ENCODE measurements at places on chromosomes 2 and 18.

- no peak for DNase-seq
Measured at GRCh38 chr2:231084565-231084964, 27.9 kb downstream of the PSMD1 start.

GRCh38 chr2:120476141-120476540, 130.2 kb downstream of the INHBB start:
- no peak for DNase-seq

- no peak for DNase-seq
Measured at GRCh38 chr2:237715459-237715947, 83.1 kb upstream of the RBM44 start.

DNA sequence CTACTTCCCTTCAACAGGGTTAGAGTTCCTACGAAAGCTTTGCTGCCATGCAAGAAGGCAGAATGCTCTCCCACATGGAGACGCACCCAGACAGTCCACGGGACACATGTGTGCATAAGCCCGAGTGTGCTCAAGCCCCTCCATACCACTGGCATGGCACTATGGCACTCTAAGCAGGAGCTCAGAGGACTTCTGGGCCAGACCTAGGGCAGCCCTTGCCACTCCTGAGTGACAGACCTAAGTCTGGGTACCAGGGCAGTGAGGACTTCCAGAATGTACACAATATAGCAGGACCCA, 11.4 kb upstream of the ARID5A start:
- no peak for DNase-seq

DNA sequence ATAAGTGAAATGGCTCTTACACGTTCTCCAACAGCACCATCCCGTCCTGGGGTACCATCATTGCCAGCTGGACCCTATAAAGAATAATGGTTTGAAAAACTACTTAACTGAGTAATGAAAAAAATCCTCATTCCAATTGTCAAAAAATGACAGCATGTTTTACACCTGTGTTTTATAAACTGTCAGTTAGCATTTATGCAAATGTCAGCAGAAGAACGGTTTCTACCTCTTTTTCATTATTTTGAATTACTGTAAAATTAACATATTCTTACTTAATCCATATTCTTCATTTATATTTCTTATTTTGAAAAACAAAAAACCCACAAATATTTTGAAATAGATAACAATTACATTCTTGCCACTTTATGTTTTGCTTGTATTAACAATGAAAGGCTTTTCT, 74.0 kb downstream of the COL3A1 start:
- DNase-seq, result no peak

GRCh38 chr2:75506101-75506697, 54.5 kb downstream of the EVA1A start:
- no peak for DNase-seq

- no peak for DNase-seq
Measured at GRCh38 chr2:46195819-46196218, 101.4 kb upstream of the EPAS1 start.

DNA sequence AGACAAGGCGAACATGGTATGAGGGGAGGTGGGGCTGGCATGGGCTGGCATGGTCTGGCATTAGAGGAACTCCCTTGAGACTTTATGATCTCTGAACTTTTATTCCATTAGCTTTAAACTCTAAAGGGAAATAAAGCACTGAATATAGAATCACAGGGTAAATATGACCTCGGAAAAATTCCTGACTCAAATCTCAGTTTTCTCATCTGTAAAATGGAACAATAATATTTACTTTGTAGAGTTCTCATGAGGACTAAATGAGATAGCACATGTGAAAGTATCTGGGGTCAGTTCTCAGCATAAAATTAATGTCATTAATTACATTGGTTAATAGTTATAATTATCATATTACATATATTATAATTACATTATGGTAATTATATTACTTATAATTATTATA, 65.9 kb downstream of the ARHGAP25 start:
- no peak for DNase-seq

GRCh38 chr2:25204190-25204838, 35.9 kb upstream of the POMC start:
- DNase-seq, result no peak

- DNase-seq, result no peak
Measured at GRCh38 chr18:36589857-36590543, 238.8 kb downstream of the TPGS2 start.

Data from NCI-H187 (cell line).